ENCODE measurements at places on chromosomes 3 and 15.

- no peak for DNase-seq
Observed at GRCh38 chr3:83122774-83123350, 1361.4 kb upstream of the GBE1 start.

DNA sequence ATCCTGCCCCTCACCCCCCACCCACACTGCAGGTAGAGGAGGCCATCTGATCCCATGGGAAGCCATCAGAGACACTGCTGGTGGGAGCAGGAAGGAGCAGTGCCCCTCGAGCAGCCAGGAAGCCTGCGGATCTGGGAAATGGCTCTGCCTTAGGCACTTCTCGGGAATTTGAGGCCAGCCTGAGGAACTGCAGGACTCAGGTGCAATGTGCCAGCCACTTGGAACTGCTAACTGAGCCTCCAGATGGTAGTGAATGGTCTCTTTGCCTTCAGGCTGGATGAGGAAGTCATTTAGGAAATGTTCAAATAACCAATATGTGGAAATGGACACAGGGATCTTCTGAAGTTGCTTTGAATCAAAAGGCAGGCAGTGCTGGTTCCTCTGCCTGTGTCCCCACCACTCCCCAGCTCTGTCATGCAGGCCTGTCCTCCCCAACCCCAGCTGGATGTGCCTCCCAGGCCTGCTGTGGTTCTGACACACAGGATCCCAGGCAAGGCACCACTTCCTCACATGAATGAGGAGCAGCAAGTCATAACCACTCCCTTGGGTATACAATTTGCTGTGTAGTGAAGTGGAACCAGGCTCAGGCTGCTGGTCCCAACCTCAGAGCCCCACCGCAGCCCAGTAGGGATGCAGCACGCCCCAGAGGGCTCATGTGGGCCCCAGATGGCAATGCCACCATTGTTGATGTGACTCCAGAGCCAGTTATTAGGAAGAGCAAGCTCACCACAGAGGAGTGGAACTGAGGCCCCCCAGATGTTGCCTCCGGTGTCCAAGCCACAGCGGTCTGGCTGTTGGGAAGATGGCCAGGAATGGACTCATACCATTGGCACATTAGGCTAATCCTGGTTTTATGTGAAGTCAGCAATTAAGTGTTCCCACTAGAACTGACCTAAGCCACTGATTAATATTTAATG lies 46.5 kb upstream of the LIMD1 start:
- DNase-seq: no peak

DNA sequence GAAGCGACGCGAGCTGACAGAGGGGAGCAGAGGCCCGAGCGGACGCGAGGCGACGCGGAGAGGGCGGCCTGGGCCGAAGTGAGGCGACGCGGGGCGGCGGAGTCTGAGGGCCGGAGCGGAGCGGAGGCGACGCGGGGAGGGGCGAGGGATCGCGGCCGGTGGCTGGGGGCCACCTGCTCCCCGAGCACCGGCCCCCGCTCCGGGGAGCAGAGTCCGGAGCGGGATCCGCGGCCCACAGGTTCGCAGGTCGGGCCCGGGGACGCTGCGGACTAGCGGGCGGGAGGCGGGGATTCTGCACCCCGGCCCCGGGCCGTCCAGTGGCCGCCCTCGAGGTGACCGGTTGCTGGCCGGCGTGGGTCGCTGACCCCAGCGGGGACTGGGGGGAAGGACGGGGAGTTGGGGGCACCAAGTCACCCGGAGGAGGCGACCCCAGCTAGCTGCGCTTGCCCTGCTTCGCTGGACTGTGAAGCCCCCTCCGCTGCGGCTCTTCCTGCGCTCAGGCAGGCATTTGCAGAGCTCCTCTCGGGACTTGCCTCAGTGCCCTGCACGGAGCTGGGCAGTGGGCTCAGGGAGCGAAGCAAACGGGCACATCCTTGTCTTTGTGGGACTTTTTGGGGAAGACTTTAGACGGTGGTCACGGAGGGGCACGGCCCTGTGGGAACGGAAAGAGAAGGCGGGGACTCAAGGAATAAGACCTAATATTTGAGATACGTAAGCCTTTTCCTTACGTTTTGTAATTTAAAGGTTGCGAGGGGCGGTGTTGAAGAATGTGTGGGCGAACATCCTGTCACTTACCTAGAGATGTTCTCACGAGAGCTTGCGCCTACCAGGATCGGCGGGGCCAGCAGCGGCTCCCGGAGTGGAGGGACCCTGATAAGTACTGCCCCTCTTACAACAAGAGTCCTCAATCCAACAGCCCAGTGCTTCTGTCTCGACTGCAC lies 566 bp downstream of the HMCES start:
- no peak for DNase-seq

- no peak for DNase-seq
Observed at GRCh38 chr15:77059786-77060361, 11.0 kb downstream of the TSPAN3 start.

- DNase-seq: peak; percentile 44
Observed at GRCh38 chr3:9352917-9353752, 9.7 kb upstream of the THUMPD3 start.

DNA sequence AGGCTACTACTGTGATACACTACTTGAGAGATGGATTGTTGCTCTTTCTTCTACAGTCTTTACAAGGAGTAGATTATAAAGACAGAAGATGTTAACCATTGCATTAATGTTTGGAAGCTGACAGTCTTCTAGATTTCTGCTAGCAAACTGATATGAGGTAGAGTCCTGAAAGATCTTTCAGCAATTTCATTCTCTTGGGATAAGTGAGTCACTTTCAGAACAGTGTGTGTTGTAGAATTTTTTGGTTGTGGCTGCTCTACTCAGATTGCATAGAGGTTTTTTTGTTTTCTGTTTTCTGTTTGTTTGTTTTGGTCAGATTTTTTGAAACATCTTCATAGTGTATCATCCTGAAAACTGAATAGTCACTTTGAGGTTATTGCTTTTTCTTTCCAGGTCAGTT lies 17.1 kb downstream of the TNFSF10 start:
- no peak for DNase-seq

- DNase-seq: no peak
Observed at GRCh38 chr3:39443530-39443929, 23.9 kb upstream of the MOBP start.

- DNase-seq: no peak
Observed at GRCh38 chr3:69321301-69322157, 64.4 kb downstream of the FRMD4B start.

DNA sequence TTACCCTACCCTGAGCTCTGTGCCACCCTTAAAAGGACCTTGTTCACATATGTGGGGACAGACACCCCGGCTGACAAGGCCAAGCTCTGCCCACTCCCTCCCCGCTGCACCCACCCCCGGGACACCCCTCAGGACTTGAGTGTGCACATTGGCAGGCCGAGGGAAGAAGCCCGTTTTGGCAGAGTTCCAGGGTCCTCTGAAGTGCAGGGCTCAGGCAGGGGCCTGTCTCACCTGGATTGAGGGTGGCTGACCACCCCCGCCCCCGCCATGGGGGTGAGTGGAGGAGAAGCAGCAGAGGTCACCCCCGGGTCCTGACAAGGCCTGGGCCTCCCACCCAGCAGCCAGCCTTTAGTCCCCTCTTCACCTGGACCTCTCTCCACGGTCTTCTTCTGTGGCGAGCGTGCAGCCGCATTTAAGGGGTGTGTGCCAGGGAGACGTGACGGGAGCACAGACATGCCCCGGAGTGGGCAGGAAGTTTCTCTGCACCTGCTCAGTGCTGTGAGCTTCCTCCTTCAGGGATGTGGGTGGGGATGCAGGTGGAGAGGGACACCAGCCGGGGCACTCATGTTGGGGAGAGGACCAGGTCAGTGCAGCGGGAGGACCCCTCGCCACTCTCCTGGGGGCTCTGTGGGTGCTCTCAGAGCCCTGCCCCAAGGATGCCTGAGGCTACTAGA lies 50.7 kb downstream of the LINGO1 start:
- no peak for DNase-seq

DNA sequence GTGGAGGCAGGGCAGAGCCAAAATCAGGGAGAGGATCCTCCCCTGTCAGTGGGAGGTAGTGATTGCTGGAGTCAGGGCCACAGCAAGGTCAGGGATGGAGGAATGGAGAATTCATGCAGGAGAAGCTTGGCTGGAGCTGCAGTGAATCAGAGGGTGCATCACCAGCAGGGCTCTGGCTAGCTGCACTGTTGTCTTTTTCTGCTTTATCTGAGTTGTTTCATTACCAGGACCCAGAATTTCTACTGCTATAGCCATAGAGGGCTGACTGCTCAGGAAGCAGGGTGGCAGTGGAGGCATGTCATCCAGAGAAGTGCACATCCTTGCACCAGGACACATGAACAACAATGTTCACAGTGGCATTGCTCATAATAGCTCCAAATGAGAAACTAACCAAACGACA lies 113.5 kb upstream of the GALNT15 start:
- peak; percentile 61 for DNase-seq

DNA sequence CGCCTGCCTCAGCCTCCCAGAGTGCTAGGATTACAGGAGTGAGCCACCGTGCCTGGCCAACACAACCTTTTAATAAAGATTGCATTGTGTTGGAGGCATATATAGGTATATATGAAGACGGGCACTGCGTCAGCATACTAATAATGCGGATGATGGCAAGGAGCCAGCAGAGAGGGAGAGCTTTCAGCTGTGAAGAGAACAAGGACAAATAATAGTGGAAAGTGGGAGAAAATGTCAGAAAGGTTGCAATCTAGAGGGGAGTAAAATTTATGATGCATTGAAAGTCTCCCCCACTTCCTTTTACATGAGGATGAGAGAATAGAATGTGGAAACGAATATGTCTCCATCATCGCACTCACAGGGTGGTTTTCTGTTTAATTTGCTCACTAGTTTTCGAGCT lies 170.5 kb upstream of the TBL1XR1 start:
- no peak for DNase-seq

- no peak for DNase-seq
Observed at GRCh38 chr15:66706225-66706732, 4.2 kb downstream of the SMAD6 start.

GRCh38 chr3:146504498-146505197 lies 35.3 kb upstream of the PLSCR2 start:
- DNase-seq: no peak

GRCh38 chr15:70504299-70504951 lies 258.9 kb downstream of the UACA start:
- DNase-seq: no peak

- no peak for DNase-seq
Observed at GRCh38 chr15:32951736-32952464, 234.1 kb downstream of the GREM1 start.

DNA sequence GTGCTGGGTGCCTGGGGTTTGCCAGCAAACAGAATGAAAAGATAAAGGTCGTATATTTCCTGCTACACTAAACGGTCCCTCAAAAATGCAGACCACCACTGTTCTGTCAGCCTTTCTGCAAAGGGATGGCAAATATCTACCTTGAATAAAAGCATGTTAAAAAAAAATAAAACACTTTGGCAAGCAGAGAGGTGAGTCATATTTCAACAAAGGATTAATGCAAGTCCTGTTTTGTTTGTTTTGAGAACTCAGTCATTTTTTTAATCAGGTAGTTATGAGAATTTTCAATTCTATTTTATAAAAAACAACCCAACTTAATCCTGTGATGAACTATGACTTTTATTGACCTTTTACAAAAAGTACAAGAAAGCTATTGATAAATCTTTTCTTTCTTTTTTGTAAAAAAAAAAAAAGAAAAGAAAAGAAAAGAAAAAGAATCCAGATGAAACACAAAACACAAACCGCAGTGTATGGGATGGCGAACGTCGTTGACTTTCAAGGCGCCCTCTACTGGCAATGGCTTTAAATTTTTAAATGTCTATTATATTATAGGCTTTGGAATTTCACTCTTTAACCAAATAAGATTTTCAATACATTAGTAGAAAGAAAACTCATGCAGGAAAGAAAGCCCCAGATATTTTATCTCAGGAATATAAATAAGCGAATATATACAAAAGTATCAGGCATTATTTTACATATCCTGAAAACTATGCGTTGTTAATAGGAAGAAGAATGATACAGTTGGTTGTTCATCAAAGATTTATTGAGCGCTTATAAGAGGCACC lies 87.8 kb downstream of the NCEH1 start:
- DNase-seq: no peak

DNA sequence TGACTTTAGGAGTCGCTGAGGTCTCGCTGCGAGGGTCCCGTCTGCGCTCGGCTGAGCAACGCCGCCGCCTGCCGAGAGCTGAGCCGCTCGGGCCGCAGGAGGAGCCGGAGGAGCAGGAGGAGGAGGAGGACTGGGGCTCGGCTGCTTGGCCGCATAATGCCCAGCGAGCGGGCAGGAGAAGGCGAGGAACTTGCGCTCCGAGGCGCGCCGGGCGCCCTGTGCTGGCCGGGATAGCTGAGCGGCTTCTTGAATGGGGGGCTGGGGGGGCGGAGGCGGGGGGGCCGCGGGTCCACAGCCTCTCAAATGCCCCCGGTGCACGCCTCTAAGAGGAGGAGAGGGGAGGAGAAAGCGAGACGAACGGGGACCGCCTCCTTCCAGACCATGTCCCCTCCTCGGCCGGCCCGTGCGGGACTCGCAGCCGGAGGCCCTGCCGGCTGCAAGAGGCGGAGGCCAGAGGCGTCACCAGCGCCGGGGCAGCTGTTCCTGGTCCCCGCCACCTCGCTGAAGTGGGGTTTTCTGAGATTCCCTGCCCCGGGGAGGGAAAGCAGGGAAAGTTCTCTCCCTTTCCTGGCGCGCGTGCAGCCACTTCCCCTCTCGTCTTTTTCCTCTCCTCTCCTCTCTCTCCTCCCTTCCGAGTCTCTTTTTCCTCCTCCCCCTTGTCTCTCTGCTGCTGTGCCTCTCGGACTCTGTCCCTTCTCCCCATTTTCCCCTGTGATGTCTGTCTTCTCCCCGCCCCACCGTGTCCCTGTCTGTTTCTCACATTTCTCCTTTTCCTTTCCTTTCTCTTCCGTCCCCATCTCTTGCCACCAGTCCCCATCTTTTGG lies at the start of gene ADAMTS9:
Gene ADAMTS9 (minus strand): TSS at position 220 of the 824 bp plus-strand sequence. CDS start 343 bp downstream, outside the sequence.
- no peak for DNase-seq

- no peak for DNase-seq
Observed at GRCh38 chr3:58214484-58215316, 3.9 kb upstream of the DNASE1L3 start.

- no peak for DNase-seq
Observed at GRCh38 chr15:58401991-58402649, 29.7 kb upstream of the LIPC start.

DNA sequence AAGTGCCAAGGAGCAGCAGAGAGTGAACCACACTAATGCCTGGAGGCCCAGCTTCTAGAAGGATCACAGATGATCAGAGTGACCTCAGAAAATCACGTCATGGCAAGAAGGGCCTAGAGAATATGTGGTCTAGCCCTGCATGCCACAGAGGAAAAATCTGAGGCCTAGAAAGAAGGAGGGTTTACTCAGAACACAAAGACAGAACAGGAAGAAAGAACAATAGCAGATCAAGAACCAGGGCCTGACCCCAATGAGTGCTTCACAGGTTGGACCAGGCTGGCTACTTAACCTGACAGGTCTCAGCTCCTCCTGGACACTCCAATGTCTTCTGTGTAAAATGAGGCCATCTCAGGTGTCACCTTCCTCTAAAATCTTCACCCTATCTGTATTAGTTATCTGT lies 14.2 kb downstream of the RAB6B start:
- DNase-seq: no peak

GRCh38 chr3:11078826-11079515 lies 75.3 kb upstream of the HRH1 start:
- DNase-seq: no peak

DNA sequence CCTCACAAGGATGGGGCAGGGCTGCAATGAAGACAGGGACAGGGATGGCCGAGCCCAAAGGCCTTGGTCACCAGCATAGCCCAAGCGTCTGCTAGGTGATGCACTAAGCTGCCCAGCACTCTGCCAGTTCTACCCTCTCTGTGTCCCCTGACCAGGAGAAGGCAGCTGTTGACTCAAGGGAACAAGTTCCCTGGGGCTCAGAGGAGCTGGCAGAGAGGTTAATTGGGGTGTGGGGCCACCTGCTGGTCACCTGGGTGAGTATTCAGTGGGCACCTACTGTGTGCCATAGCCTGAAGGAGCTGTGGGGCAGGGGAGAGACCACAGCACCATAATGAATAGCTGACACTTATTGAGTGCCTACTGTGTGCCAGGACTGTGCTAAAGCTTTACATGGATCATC lies 22.0 kb upstream of the DOCK3 start:
- no peak for DNase-seq
